Right renal pelvis (tissue), 4 donors: ENCODE measurements at places on chromosomes 3 and 15. TPM values are rescaled to one million over a fixed set of nuclear protein-coding genes. Genes with fewer than 3 reads are reported as not detected.

DNAH12 gene
- 1.1 TPM for polyA plus RNA-seq

NR1D2 gene
- polyA plus RNA-seq: 35.8 TPM

DNA sequence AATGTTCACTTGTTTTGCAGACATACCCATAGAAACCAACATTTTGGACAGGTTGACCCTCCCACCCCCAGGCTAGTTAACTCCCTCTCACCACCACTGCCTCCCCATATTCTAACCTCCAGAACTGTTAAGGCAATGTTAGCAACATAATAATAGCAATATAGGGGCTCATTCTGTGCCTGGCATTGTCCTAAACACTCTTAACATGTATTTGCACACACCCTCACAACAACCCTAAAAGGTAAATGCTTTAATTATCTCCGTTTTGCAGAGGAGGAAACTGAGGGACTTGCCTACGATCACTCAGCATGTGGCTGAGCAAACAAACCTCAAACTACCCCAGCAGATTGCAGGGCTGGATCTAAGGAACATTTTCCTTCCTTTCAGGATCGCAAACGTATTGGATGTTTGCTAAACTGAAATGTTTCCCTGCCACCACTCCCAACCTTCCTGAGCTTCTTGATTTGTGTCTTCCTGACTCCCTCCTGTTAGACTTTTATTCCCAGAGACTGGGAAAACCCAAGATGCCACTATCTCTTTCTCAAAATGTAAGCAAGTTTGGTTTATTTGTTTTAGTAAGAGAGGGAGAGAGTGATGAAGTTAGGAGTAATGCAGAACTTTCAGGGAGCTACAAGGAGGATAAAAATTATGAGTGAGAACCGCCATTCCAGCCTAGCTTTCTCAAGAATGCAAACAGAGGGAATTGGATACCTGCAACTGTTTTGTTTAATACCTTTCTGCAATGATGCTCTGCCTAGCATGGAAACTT lies 1.3 kb downstream of the SCG5 start:
- DNase-seq: no peak

DNA sequence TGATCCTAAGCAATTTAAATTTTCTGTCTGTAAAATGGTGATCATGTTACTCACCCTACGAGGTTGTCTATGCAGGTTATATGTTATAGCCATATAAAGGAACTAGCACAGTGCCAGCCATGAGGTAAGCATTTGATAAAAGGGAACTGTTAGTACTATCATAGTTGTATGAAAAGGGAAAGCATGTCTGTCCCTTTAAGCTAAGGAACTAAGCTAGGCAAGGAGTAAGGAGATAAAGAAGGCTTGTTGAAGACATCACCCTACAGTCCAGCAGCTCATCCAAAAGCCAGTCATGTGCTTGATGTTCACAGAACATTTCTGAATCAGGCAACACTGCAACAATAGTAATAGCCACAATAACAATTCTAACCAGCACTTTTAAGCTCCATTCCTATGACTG lies 243.9 kb downstream of the ZBTB20 start:
- DNase-seq: no peak

ABI3BP gene
- 23.9 TPM for polyA plus RNA-seq

BCL2A1 gene
- polyA plus RNA-seq: not detected

GUCA1C gene
- 0.47 TPM for polyA plus RNA-seq
